ENCODE measurements at places on chromosomes 12 and 14.
A peak's percentile ranks its signal among the peaks of the same experiment; 100 is the strongest.

- DNase-seq = no peak
- H3K4me3 ChIP-seq = no peak overlapping the region
- H3K36me3 ChIP-seq = no peaks in the 10 kb centered on the region
- H3K27ac ChIP-seq = no peak overlapping the region
- peaks cover 3% of the 10 kb centered on the region for H3K27me3 ChIP-seq
These were observed 6.6 kb downstream of the TSPAN19 start for GRCh38 chr12:85029456-85029855.

DNA sequence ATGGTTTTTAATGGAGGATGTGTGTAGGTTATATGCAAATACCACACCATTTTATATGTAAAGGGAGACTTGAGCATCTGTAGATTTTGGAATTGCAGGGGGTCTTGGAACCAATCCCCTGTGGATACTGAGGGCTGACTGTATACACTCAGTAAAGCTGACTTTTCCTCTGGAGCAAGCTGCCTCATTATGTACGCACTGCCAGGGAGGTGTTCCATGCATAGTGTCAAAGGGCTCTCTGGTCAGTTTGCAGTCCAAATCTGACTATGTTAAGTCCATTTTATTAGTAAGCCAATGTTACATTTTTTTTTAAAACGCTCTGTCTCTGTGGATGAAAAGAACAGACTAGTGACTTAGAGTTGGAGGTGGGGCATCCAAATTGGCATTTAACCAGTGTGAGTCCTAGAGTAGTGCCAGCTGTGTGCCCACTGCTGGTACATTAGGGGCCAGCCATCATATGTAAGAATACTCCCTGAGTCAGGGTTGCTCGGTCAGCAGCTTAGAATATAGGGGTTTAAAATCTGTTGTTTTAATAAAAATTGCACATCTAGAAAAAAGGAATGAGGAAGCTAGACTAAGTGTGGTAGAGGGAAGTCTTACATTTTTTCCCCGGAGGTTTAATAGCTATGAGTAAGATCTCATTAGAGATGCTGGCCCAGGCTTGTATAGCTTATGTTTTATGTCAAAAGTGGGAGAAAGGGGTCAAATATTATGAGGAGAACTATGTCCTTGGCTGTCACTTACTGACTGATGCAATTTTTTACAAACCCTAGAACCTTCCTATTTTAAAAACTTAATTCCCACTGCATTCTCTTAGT is 87.0 kb downstream of the TESC start:
- H3K4me1 ChIP-seq = no peaks in the 10 kb centered on the region
- H3K36me3 ChIP-seq = peaks cover 50% of the 10 kb centered on the region
- no peak for DNase-seq
- H3K27me3 ChIP-seq = no peaks in the 10 kb centered on the region

- H3K4me1 ChIP-seq = no peaks in the 10 kb centered on the region
- no peak for DNase-seq
- no peaks in the 10 kb centered on the region for H3K27me3 ChIP-seq
- H3K27ac ChIP-seq = no peak overlapping the region
- no peaks in the 10 kb centered on the region for H3K36me3 ChIP-seq
- H3K4me3 ChIP-seq = no peak overlapping the region
These were observed 83.5 kb downstream of the PTPRR start for GRCh38 chr12:70837026-70837425.

DNA sequence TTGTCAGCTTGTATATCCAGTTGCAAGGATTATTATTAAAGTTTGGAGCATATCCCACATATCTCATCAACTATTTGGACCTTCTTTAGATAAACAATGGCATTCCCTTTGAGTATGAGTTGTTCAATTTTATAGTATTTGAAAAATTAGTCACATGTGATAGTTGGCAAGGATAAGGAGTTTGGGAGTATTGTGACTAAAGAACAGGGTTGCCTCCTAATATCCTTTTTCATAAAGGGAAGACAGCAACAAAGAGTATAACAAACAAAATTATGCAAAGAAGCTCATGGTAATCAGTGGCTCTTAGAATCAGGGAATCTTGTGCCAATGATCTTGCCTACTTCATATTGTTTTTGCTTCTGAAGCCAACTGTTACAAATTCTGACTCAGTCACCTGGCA is 31.2 kb upstream of the KCNH5 start:
- no peaks in the 10 kb centered on the region for H3K4me1 ChIP-seq
- no peak for DNase-seq
- H3K4me3 ChIP-seq = no peak overlapping the region
- no peaks in the 10 kb centered on the region for H3K36me3 ChIP-seq
- no peaks in the 10 kb centered on the region for H3K27me3 ChIP-seq

GRCh38 chr12:108596854-108597558 is 878 bp downstream of the TMEM119 start:
- H3K4me3 ChIP-seq = no peak overlapping the region
- no peak for DNase-seq
- no peaks in the 10 kb centered on the region for H3K36me3 ChIP-seq
- H3K27me3 ChIP-seq = peaks cover 3% of the 10 kb centered on the region

- no peak for DNase-seq
- H3K27me3 ChIP-seq = no peaks in the 10 kb centered on the region
- peaks cover 3% of the 10 kb centered on the region for H3K4me1 ChIP-seq
- peaks cover 17% of the 10 kb centered on the region for H3K36me3 ChIP-seq
- H3K4me3 ChIP-seq = no peak overlapping the region
These were observed 297.2 kb downstream of the MED13L start for GRCh38 chr12:115980339-115980738.

DNA sequence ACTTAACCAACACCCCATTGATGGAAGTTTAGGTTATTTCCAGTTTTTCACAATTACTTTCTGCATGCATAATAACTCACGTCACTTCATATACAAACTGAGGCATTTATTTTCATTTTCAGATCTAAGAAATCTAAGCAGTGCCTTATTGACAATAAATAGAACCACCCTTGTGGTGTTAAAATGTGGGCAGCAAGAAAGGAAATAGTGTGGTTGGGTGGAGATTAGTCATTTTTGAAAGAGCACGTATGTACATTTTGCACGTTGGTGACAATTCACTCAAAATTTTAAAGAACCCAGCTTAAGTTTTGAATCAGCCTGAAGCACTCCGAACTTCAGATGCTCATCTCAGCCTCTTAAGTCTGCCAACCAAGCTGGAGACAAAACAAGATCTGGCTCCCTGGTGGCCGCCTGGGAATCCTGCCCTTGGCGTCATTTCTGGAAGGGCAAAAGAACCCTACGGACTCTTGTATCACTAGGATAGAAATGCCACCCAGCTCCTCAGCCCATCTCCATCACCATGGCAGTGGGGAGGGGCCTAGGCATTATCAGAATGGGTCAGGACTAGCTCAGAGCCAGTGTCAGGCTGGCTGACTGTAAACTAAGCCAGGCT is 89.5 kb upstream of the BCL2L14 start:
- peaks cover 5% of the 10 kb centered on the region for H3K27me3 ChIP-seq
- H3K4me3 ChIP-seq = peak overlapping the region; percentile 58
- peak overlapping the region; percentile 90 for H3K27ac ChIP-seq

- H3K36me3 ChIP-seq = no peaks in the 10 kb centered on the region
- no peaks in the 10 kb centered on the region for H3K27me3 ChIP-seq
- no peak overlapping the region for H3K27ac ChIP-seq
- H3K4me3 ChIP-seq = no peak overlapping the region
- DNase-seq = no peak
- no peaks in the 10 kb centered on the region for H3K4me1 ChIP-seq
These were observed 122.7 kb upstream of the LMNTD1 start for GRCh38 chr12:25675808-25676207.

GRCh38 chr14:67943947-67944346 is 124.4 kb downstream of the RAD51B start:
- H3K4me1 ChIP-seq = peaks cover 1% of the 10 kb centered on the region
- H3K4me3 ChIP-seq = no peak overlapping the region
- H3K27ac ChIP-seq = no peak overlapping the region
- no peak for DNase-seq
- no peaks in the 10 kb centered on the region for H3K36me3 ChIP-seq

DNA sequence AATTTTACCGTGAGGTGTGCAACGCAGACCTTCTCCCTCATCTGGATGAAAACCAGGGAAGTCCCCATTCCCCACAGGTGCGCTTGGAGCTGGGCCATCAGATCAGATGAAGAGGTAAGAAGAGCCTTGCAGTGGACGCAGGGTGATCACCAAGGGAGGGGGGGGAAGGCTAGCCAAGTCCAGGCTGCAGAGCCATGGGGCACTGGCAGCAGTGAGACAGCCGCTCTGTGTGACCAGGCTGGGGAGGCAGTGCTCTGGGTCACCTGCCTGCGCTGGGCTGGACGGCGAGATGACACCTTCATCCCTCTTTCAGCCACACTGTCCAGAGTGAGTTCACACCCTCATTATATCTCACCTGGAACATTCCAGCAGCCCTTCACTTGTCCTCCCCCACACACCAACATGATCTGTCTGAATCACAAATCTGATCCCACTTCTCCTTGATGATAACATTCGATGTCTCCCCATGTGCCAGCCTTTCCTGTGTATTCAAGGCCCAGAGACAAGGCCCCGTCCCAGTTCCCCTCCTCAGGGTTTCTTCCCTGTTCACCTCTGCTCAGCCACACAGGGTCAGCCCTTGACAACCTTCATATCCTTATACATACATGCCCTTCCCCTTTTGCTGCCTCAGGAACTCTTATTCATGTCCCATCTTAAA is 65.9 kb upstream of the VASH1 start:
- H3K27ac ChIP-seq = no peak overlapping the region
- no peak for DNase-seq
- peaks cover 5% of the 10 kb centered on the region for H3K27me3 ChIP-seq
- H3K4me3 ChIP-seq = no peak overlapping the region

- H3K36me3 ChIP-seq = peaks cover 5% of the 10 kb centered on the region
- no peak overlapping the region for H3K27ac ChIP-seq
- peaks cover 6% of the 10 kb centered on the region for H3K27me3 ChIP-seq
- DNase-seq = no peak
These were observed 4.2 kb downstream of the TAMALIN start for GRCh38 chr12:52010692-52011601.

- H3K27me3 ChIP-seq = no peaks in the 10 kb centered on the region
- H3K4me1 ChIP-seq = no peaks in the 10 kb centered on the region
- no peaks in the 10 kb centered on the region for H3K36me3 ChIP-seq
- no peak for DNase-seq
- H3K4me3 ChIP-seq = no peak overlapping the region
These were observed 32.0 kb upstream of the SEL1L start for GRCh38 chr14:81565441-81566290.

DNA sequence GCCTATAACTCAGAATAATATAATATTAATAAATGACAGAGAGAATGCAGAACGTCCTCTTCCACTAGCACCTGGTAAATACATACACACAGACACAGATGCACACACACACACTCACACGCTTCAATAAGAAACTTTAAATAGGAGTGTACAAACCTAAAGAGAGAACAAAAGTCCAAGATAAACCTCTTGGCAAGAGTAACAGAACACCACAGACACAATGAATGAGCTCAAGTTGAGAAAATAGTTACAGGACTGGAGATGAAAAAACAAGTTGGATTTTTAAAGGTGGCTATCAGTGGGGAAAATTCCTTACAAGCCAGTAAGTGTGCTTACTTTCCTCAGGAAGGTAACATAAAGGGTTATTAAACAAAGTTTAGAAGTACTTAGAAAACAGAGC is 35.2 kb downstream of the CRY1 start:
- H3K27me3 ChIP-seq = no peaks in the 10 kb centered on the region
- H3K27ac ChIP-seq = no peak overlapping the region
- no peaks in the 10 kb centered on the region for H3K4me1 ChIP-seq
- H3K36me3 ChIP-seq = peaks cover 3% of the 10 kb centered on the region

GRCh38 chr12:50110762-50111351 is 1.2 kb upstream of the COX14 start:
- peaks cover 12% of the 10 kb centered on the region for H3K36me3 ChIP-seq
- peak overlapping the region; percentile 100 for H3K4me3 ChIP-seq
- peak overlapping the region; percentile 100 for H3K27ac ChIP-seq
- H3K4me1 ChIP-seq = peaks cover 19% of the 10 kb centered on the region

DNA sequence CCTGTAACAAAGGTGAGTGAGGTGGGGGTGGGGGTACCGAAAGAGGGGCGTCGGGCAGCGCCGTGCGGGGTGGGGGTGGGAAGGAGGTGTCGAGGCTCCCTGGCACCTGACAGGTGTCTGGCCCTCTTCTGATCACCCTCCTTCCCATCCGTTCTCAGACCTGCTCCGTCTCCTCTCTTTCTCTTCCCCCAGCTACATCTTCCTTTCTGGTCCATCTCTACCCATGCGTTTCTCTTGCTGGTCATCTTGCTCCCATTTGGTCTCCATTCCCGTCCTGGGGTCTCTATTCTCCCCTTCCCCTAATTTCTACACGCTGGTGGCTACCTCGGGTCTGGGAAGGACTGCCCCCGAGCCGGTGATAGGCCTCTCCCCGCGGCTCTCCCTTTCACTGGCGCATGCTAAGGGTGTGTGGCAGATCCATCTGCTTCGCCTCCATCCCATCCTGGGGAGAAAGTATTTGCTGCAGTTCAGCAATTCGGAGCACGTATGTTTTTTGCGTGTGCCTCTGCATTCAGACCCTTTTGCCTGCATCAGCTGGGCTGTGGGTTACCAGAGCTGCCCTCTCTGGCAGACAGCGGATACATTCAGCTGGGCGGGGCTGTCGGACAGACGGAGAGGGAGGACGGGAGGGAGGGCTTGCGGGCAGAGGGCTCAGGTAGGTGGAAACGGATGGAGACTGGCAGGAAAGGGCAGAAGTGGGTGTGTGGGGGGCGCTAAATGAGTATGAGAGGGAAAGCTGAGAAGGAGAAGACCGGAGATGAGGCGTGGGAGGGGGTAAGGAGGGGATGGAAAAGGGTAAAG is 730 bp downstream of the CLSTN3 start:
- peaks cover 30% of the 10 kb centered on the region for H3K4me1 ChIP-seq
- peaks cover 33% of the 10 kb centered on the region for H3K36me3 ChIP-seq
- H3K27me3 ChIP-seq = no peaks in the 10 kb centered on the region
- DNase-seq = peak; percentile 71
- H3K27ac ChIP-seq = peak overlapping the region; percentile 93

DNA sequence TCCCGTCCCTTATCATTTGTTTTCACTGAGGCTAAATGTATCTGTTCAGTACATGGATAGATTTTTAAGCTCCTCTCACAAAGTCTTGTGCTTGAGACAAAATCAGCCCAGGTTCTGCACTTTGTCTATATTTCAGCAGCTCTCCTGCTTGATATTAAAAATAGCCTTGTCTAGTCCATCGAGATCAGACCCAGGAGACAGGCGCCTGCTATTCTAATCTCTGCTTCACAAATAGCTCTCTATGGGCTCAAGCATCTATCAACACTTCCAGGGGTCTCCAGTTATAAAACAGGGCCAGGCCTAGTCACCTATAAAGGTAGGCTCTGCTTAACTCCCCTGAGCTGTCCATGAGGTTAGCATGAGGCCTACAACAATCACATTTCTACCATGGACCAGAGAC is 62.5 kb downstream of the ZFP36L1 start:
- H3K36me3 ChIP-seq = no peaks in the 10 kb centered on the region
- H3K4me3 ChIP-seq = no peak overlapping the region
- H3K4me1 ChIP-seq = peaks cover 24% of the 10 kb centered on the region
- no peak overlapping the region for H3K27ac ChIP-seq
- no peak for DNase-seq

- DNase-seq = no peak
- no peaks in the 10 kb centered on the region for H3K36me3 ChIP-seq
- no peaks in the 10 kb centered on the region for H3K27me3 ChIP-seq
These were observed 871.4 kb downstream of the C12orf50 start for GRCh38 chr12:87157791-87158190.

- H3K36me3 ChIP-seq = no peaks in the 10 kb centered on the region
- peaks cover 2% of the 10 kb centered on the region for H3K4me1 ChIP-seq
- no peak overlapping the region for H3K27ac ChIP-seq
- H3K27me3 ChIP-seq = peaks cover 8% of the 10 kb centered on the region
These were observed 119.2 kb upstream of the RFLNA start for GRCh38 chr12:124175704-124176103.

- H3K4me1 ChIP-seq = peaks cover 10% of the 10 kb centered on the region
- H3K36me3 ChIP-seq = no peaks in the 10 kb centered on the region
- DNase-seq = no peak
- H3K27me3 ChIP-seq = peaks cover 25% of the 10 kb centered on the region
- no peak overlapping the region for H3K27ac ChIP-seq
These were observed 20.4 kb upstream of the LGMN start for GRCh38 chr14:92768795-92769194.
